Muscle of arm (tissue), 14 donors: ENCODE measurements at places on chromosomes 16 and 17.

DNA sequence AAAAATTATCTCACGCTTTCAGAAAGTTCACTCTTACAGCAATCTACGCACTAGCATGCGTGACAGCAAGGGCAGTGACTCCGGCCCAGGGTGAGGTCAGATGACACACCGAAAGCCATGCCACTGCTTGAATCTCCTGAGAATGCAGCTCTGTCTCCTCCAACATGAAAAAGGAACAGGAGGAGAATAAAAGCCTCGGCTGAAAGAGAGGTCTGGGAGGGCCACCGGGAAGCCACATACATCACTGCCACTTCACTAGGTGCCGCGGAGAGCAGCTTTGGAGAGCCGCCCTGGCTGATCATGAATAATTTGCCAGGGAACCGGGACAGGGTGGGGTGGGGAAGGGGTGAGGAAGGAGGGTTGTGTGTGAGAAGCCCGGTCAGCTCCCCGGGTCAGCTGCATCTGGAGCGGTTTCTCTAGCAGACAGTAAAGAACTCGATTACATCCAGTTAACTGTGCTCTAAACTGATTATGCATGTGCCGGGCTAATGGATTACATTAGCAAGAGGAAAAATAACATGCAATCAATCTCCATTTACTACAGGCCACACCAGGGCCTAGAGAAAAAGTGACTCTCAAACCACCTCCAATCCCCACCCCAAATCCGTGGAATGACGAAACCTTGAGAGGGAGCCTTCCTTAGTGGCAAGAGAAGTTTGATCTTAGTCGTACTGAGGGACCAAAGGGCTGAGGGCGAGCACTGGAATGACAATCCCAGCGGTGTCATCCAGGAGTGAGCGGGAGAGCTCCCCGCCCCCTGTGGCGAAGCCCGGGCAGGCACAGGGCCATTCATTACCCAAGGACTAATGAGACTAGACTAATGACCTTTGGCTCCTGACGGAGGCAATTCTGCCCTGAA is 100.3 kb downstream of the ZFHX3 start:
- DNase-seq: no peak

DNA sequence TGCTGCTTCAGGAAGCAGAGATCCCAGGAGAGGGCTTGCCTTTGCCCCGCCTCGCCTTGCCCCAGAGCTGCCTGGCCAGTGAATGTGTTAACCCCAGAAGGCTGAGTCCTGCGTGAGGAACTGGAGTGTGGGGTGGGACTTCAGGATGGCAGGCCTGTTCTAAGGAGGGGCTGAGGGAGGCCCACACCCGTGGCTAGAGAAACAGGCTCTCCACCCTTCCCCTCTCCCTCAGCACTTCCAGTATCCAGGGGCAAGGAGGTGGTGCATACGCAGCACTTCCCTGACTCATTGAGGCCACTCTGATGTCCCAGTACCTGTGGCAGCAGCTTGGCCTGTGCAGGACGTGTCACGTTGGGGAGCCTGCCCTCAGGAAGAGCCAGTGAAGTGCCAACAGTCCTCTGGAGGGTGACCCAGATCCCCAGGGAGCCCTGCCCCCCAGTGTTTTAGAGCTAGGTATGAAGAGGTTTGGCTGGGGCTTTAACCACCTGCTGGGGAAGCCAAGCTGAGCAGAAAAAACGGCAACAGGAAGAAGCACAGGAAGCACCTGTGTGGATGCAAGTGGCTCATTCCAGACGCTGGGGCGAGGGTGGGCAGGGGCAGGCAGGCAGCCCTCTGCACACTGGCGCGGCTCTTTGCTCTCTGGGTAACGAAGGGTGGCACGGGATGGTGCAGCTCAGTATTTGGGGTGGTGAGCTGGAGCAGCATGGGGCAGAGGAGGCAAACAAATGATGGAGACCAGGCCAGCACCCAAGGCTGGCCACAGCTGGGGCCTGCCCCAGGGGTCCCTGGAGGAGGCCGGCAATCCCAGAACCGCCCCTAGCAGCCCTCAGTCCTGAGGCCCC is 14.7 kb upstream of the CTCF start:
- no peak for DNase-seq

DNA sequence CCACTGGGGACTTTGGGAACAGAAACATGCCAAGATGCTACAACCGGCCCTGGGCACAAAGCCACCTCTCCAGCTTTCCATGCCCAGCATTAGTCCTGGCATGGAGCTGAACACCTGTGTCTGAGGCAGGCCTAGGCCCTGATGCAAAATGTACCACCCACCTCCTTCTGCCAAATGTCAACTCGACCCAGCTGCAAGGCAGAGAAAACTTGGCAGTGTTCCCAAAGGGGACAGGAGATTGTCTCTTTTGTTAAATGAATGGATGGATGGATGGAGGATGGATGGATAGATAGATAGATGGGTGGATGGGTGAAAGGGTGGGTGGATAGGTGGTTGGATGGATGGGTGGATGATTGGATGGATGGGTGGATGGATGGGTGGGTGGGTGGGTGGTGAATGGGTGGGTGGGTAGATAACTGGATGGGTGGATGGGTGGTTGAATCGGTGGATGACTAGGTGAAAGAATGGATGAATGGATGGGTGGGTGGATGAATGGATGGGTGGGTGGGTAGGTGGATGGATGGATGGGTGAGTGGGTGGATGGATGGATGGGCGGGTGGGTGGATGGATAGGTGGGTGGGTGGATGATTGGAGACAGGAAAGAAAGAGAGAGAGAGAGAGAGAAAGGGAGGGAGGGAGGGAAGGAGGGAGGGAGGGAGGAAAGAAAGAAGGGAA is 73.4 kb upstream of the TNRC6C start:
- DNase-seq: no peak

- DNase-seq: no peak
Measured at GRCh38 chr17:51721730-51722129, 436.8 kb downstream of the CA10 start.

DNA sequence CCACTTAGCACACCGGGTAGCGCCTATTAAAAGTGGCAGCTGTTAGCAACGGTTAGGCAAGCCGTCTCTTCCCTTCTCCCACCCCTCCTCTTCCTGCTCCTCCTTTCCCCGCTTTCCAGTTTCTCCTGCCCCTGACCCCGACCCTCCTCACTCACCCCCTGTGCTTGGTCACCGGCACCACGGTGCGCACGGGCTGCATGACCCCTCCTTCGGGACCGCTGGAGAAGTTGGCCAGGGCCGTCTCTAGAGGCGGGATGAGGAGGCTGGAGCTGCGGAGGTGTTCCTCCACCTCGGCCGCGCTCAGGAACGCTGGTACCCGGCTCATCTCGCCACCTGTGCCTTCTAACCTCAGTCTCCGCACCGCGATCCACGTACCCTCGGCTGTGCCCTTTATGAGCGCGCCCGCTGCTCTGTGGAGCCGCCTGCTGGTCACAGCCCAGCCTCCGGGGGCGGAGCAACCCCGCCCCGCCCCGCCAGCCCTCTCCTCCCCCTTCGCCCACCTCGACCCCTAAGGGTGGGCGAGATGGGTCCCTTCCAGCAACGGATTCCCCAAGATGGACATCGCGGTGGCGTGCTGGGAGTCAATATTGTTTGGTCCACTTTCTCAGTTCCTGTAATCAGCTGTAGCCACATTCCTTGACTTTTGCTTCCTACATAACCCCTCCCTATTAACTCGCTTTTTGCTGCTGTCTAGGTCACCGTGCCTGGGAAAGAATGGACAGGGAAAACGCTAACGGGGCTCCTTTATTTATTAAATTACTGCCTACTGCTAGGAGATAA is at the start of gene CRYM:
CRYM (minus strand) TSS at position 364 of the 780 bp plus-strand sequence; CDS start at position 325, 39 bp downstream.
- DNase-seq: no peak
